CD8-positive, alpha-beta memory T cell (primary cell): ENCODE measurements at places on chromosomes 4 and X. TPM values are rescaled to one million over a fixed set of nuclear protein-coding genes. Genes with fewer than 3 reads are reported as not detected.

AADAT gene
- total RNA-seq, result not detected

HNRNPDL gene
- total RNA-seq, result 423 TPM

MAGEB10 gene
- not detected for total RNA-seq

ARHGEF9 gene
- 18.3 TPM for total RNA-seq

MAGEA10 gene
- not detected for total RNA-seq

CAPN6 gene
- total RNA-seq, result not detected

FAM9C gene
- not detected for total RNA-seq

UGT2B15 gene
- not detected for total RNA-seq

NALF2 gene
- total RNA-seq, result 0.46 TPM

DRP2 gene
- 0.18 TPM for total RNA-seq

GRCh38 chrX:110871839-110872238, 76.2 kb upstream of the CHRDL1 start:
- no peaks in the 10 kb centered on the region for H3K4me1 ChIP-seq
- no peak overlapping the region for H3K27ac ChIP-seq
- H3K36me3 ChIP-seq, result no peaks in the 10 kb centered on the region
- no peak for DNase-seq
- no peaks in the 10 kb centered on the region for H3K27me3 ChIP-seq
- no peak overlapping the region for H3K4me3 ChIP-seq

- H3K4me1 ChIP-seq, result peaks cover 39% of the 10 kb centered on the region
- DNase-seq, result no peak
- H3K36me3 ChIP-seq, result no peaks in the 10 kb centered on the region
Measured at GRCh38 chr4:39043861-39044363, 11.7 kb upstream of the TMEM156 start.

DNA sequence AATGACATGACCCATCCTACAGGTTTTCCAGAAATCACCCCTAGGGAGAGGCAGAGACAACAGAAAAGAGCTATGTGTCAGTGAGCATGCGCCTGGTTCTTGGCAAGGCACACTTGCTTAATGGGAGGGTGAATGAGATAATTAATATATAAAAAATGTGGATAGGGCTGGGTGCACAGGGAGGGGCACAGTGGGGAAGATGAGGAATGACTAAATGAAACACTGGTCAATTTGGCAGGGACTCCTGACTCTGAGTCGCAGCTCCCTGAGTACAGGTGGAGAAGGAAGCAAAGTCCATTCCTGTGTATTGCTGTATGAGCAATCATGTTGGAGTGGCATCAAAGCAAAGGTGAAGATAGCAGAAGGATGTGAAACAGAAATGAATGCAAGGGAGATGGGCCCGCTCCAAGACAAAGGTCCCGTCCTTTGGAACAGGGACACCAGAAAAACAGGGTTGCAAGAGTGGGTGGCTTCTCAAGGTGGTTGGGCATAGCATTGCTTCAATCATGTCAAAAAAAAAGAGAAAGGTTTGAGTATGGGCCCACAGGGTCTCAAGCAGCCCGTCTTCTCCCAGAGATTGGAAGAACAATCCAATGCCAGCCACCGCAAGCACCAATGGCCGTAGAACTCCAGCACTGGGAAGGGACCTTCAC, 278.4 kb upstream of the AGTR2 start:
- H3K4me1 ChIP-seq, result no peaks in the 10 kb centered on the region
- no peaks in the 10 kb centered on the region for H3K36me3 ChIP-seq
- no peaks in the 10 kb centered on the region for H3K27me3 ChIP-seq
- H3K4me3 ChIP-seq, result no peak overlapping the region

DNA sequence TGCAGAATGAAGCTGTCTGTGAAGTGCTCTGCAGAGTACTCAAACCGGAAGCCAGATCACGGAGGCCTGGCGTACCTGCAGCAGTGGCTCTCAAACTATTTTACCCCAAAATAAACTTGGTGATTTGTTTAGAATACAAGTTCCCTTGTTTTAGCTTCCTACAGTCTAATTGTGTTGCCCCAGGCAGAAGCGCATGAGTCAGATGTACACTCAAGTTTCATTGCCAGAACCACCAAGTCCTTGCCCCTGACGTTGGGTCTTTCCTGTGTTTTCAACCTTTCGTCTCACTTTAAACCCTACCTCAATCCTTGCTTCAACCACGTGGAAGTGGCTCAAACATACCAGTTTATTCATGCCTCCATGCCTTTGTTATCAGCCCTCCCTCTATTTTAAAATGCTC, 66.2 kb upstream of the SLC7A11 start:
- H3K4me1 ChIP-seq, result no peaks in the 10 kb centered on the region
- no peak overlapping the region for H3K27ac ChIP-seq
- H3K36me3 ChIP-seq, result no peaks in the 10 kb centered on the region
- no peaks in the 10 kb centered on the region for H3K27me3 ChIP-seq

GRCh38 chr4:181569553-181569952, 673.6 kb upstream of the TENM3 start:
- no peaks in the 10 kb centered on the region for H3K36me3 ChIP-seq
- H3K27me3 ChIP-seq, result no peaks in the 10 kb centered on the region
- H3K27ac ChIP-seq, result no peak overlapping the region

GRCh38 chr4:1237981-1238675, 10.8 kb downstream of the CTBP1 start:
- H3K27me3 ChIP-seq, result no peaks in the 10 kb centered on the region
- H3K27ac ChIP-seq, result no peak overlapping the region
- DNase-seq, result no peak
- no peak overlapping the region for H3K4me3 ChIP-seq
- peaks cover 20% of the 10 kb centered on the region for H3K36me3 ChIP-seq
- H3K4me1 ChIP-seq, result peaks cover under 1% of the 10 kb centered on the region

- no peak overlapping the region for H3K27ac ChIP-seq
- H3K36me3 ChIP-seq, result no peaks in the 10 kb centered on the region
- H3K27me3 ChIP-seq, result no peaks in the 10 kb centered on the region
Measured at GRCh38 chr4:188688956-188689355, 549.7 kb downstream of the TRIML1 start.

DNA sequence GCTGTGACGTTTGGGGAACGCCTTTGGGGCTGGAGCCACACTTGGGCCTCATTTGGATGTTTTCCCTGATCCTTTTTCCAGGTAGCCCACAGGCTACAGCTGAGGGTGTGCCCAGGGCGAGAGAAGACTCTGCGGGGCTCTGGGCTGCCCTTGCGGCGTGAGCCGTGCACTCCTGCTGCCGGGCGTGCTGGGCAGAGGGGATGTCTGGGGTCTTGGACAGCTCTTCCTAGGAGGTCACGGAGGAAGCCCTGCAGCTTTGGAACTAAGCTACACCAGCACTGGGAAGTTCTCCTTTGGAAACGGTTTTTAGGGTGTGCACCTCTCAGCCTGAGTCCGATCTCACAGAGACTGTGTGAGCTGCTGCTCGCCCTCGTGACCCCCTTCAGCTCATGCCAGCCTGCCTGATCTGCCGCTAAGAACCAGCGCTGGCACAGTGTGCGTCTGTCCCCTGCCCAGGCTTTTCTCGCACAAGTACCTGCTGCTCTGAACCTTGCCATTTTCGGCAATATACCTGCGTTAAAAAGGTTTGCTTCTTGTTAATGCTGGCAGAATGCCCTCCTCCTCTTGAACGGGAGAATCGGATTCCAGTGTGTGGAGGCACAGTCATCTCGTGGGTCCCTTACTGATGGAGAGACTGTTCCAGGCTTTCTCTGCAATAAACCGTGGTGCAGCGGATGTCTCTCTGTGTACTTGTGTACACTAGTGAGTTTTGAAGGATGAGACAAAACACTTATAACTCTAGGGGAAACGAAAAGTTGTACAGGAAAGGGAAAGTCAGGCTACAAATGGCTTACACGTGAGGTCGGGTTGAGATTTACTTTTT, 14.3 kb downstream of the MSANTD1 start:
- H3K27ac ChIP-seq, result no peak overlapping the region
- no peaks in the 10 kb centered on the region for H3K36me3 ChIP-seq
- H3K27me3 ChIP-seq, result no peaks in the 10 kb centered on the region
- H3K4me3 ChIP-seq, result no peak overlapping the region
- DNase-seq, result no peak

GRCh38 chrX:29528281-29528680, 687.1 kb upstream of the MAGEB2 start:
- DNase-seq, result no peak
- no peak overlapping the region for H3K4me3 ChIP-seq
- no peaks in the 10 kb centered on the region for H3K36me3 ChIP-seq
- no peaks in the 10 kb centered on the region for H3K27me3 ChIP-seq

GRCh38 chr4:91764085-91764484, 539.7 kb upstream of the GRID2 start:
- H3K4me1 ChIP-seq, result no peaks in the 10 kb centered on the region
- H3K4me3 ChIP-seq, result no peak overlapping the region
- no peak overlapping the region for H3K27ac ChIP-seq
- H3K27me3 ChIP-seq, result no peaks in the 10 kb centered on the region
- no peak for DNase-seq

- H3K4me3 ChIP-seq, result no peak overlapping the region
- no peak for DNase-seq
- no peak overlapping the region for H3K27ac ChIP-seq
- no peaks in the 10 kb centered on the region for H3K4me1 ChIP-seq
- no peaks in the 10 kb centered on the region for H3K27me3 ChIP-seq
Measured at GRCh38 chr4:136650541-136651277, 881.6 kb downstream of the PCDH18 start.

DNA sequence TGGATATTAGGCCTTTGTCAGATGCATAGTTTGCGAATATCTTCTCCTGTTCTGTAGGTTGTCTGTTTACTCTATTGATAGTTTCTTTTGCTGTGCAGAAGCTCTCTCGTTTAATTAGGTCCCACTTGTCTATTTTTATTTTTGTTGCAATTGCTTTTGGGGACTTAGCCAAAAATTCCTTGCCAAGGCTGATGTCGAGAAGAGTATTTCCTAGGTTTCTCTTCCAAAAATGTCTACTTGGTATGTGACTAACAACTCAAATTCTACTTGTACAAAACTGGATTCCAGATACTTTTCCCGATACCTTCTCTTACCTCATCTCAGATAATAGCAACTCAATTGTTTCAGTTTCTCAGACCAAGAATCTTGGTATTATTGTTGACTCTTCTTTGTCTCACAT, 142.4 kb upstream of the GLRA2 start:
- H3K36me3 ChIP-seq, result no peaks in the 10 kb centered on the region
- DNase-seq, result no peak
- H3K27me3 ChIP-seq, result no peaks in the 10 kb centered on the region
- no peaks in the 10 kb centered on the region for H3K4me1 ChIP-seq
- no peak overlapping the region for H3K27ac ChIP-seq

GRCh38 chrX:17453788-17454187, 78.8 kb downstream of the NHS start:
- H3K4me3 ChIP-seq, result no peak overlapping the region

GRCh38 chr4:177001271-177002175, 208.8 kb upstream of the VEGFC start:
- no peaks in the 10 kb centered on the region for H3K36me3 ChIP-seq
- H3K4me3 ChIP-seq, result no peak overlapping the region
- H3K27ac ChIP-seq, result no peak overlapping the region
- no peaks in the 10 kb centered on the region for H3K4me1 ChIP-seq
- no peak for DNase-seq

DNA sequence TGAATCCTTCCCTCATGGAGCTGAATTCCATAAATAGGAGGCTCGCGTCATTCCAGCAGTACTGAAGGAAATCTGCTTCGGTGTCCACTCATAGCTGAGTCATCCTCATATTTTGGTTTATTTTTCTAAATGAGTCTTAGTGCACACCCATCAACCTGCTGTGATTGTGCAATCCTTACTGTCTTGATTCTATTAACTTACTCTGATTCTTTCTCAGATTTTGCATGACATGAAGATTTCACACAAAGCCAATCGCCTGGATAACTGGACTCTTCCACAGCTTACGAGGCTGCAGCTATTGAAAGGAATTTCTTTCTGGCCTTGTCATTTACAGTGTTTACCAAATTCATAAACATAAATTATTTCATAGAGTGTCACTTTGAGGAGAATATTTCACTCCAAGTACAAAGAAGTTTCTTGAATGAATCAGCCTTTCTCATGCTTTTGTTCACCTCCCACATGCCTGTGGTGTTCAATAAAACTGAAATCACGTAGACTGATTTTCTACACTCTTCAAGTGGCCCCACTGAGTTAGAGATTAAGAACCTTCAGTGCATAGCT, 207.6 kb upstream of the SLITRK2 start:
- H3K4me1 ChIP-seq, result no peaks in the 10 kb centered on the region
- no peaks in the 10 kb centered on the region for H3K27me3 ChIP-seq
- no peak overlapping the region for H3K4me3 ChIP-seq
- H3K36me3 ChIP-seq, result no peaks in the 10 kb centered on the region
- H3K27ac ChIP-seq, result no peak overlapping the region

GRCh38 chrX:68163441-68163840, 269.9 kb downstream of the OPHN1 start:
- no peaks in the 10 kb centered on the region for H3K4me1 ChIP-seq
- H3K36me3 ChIP-seq, result no peaks in the 10 kb centered on the region
- H3K27ac ChIP-seq, result no peak overlapping the region
- H3K4me3 ChIP-seq, result no peak overlapping the region

DNA sequence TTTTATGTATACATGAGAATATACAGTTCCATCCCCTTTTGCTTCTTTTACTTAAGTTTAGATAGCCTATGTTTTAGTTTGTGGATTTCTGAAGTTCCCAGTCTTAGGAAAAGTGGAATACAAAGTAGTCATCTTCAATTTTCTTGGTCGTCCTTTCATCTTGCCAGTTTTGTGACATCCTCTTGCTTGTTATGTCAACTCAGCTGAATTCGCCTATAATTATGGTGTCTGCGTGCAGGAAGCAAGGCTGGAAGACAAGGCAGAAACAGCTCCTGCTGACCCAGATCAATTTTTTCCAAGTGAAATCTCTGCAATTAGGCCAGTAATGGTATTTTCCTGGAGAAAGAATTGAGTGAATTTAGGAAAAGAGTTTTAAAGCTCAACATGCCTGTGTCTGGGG, 28.1 kb upstream of the NYX start:
- no peak for DNase-seq
- no peak overlapping the region for H3K27ac ChIP-seq
- no peaks in the 10 kb centered on the region for H3K27me3 ChIP-seq
- no peaks in the 10 kb centered on the region for H3K4me1 ChIP-seq
- no peak overlapping the region for H3K4me3 ChIP-seq

GRCh38 chrX:650811-651210, 20.2 kb downstream of the SHOX start:
- H3K4me3 ChIP-seq, result no peak overlapping the region
- no peak for DNase-seq
- no peak overlapping the region for H3K27ac ChIP-seq
- no peaks in the 10 kb centered on the region for H3K36me3 ChIP-seq
